ENCODE measurements at places on chromosomes 5 and 9. TPM values are rescaled to one million over a fixed set of nuclear protein-coding genes. Genes with fewer than 3 reads are reported as not detected.

DNA sequence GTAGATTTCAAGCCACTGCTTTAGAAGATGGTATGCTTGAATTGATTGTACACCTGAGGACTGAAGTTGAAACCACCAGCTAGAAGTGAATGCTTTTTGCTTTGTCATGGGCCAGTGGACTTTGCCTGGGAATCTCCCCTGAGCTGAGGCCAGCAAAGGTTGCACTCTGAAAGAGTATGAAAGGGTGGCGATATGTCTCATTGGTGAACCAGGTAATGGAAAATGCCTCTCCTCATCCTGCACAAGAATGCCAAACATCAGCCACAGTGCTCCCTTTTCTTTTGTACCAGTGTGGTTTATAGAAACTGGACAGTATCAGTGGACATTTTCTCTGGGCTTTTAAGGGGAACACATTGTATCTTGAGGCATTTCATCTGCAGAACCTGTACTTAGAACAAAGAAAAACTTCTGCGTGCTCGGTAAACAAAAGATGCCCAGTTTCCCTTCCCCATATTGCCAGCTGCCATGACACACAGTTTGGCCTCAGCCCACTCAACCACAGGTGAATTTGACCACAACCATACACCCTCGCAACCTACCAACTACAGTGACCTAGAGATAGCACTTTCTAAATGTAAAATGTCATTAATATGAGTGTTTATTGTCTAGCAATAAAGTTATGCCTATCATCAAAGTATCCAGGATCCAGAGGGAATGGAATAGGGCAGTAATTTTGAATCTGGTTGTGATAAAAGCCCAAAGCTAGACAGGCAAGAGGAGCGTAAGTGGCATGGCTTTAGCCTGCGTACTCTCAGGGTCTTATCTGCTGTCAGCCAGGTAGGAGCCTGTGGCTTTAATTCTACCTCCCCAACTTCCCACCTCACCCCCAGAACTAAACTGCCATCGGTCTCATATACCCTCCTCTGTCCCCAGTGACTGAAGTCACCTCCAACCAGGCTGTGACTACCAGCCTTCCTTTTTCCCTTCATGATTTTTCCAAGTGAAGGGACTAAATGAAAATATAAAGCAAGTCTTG, 79.5 kb upstream of the LHFPL2 start:
- no peak for DNase-seq

- DNase-seq: no peak
Measured at GRCh38 chr5:74670396-74671038, 14.5 kb upstream of the HEXB start.

DNA sequence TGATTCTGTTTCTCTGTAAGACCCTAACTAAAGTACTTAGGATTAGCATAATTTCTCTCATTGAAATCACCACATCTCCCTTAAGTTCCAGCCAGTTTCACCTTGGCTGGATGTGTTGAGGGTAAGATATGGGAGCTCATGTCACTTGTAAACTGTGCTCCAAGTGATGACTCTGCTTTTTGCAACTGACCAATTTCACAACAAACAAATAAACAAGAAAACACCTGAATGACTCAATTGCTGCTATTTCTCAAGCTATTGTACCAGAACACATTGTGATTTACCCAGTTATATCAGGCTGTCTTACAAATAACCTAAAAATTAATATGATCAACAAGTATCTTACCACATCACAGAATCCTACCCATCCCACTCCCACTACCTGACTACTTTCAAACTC, 379.1 kb upstream of the KIF2A start:
- no peak for DNase-seq

GRCh38 chr5:96885518-96886338, 9.4 kb downstream of the ERAP2 start:
- no peak for DNase-seq

DNA sequence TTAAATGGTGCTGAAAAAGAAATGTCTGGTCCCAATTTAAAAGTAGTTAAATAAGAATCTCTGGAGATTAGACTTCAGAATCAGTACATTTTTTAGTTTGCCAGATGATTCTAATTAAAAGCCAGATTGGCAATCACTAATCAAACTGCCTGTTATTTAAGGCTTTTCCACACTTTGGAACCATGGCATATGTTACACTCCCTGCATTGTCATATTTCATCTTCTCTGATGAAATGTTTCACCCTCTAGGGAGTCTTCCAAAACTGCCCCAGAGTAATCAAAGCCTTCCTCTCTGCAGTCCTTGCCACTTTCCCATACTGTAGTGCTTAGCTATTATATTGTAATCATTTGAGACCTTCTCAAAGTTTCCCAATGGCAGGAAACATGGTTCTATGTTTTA, 17.5 kb upstream of the OR13C9 start:
- DNase-seq: no peak

GRCh38 chr9:90774682-90775081, 26.9 kb upstream of the SYK start:
- DNase-seq: no peak

DNA sequence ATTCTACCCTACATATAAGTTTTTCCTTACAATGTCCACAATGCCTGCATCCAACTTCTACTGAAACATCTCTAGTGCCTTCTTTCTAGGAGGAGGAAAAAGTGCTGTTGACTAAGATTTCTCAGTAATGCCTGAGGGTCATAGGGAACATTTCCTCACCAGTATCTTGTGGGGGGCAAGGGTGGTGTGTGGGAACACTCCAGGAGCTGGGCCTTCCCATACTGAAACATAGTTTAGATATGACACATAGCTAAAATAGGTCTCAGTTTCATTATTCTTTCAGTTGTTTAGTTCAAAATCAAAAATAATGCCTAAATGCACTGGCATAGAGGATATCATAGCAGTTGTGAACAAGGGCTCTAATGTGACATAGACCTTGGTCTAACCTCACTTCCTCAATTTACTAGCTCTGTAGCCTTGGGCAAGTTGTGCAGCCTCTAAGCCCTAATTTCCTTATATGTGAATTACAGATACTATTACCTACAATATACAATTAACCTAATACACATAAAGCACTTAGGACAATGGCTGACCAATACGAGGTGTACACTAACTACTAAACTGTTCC, 66.1 kb downstream of the HAPLN1 start:
- no peak for DNase-seq

DNA sequence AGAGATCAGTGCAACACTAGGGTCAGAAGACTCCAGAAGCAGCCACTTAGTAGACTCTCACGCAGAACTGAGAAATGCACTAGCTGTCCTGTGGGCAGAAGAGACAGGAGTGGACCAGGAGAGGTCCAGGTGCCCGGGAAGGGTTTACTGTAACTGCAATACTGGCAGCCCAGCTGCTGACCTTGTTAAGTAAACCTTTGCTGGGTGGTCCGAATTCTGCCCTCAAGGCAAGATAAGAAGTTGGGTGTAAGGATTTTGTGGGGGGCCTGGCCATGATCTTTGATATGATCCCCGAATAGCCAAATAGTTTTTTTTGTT, 91.3 kb downstream of the PDE6A start:
- no peak for DNase-seq

DNA sequence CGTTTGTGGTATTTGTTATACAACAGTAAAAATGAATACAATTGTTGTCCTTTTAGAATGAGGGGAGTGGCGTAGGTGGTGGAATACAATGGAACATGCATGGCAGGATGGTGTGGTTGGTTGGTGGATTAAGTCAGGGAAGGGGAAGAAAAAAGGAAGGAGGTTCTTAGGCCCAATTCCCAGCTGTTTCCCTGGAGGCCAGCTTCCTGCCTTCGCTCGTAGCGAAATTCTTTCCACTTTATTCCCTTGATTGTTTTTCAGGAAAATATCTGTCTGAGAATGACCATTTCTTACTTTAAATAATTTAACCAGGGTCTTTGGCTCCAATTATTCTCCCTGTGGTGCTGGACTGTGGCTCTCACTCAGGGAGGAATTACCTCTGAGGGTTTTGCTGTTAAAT, 24.1 kb upstream of the DMAC1 start:
- no peak for DNase-seq

- DNase-seq: no peak
Measured at GRCh38 chr9:125547368-125547767, 159.6 kb downstream of the MAPKAP1 start.

DNA sequence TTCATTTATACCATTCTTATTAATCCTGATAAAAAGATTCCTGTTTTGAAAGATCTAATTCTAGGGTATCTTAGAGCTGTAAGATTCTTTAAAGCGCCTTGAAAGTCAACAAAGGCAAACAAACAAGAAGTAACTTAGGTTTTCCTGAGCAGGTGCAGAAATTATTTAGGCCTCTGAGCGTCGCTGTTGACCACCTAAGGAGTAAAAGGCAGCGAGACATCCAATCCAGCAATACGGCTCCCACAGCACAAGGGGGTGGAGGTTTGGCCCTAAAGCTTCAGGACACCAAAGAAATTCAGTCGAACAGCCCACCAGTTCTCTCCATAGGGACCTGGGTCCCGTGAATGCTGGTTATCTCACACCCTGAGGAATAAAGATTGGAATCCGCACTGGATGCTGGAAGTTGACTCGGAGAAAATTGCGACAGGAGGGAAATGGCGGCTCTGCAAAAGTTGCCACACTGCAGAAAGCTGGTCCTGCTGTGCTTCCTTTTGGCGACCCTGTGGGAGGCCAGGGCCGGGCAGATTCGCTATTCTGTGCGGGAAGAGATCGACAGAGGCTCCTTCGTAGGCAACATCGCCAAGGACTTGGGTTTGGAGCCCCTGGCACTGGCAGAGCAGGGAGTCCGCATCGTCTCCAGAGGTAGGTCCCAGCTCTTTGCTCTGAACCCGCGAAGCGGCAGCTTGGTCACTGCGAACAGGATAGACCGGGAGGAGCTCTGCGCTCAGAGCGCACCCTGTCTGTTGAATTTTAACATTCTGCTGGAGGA, at the start of gene PCDHGA2:
Gene PCDHGA2 (plus strand): TSS at position 223 of the 769 bp plus-strand sequence.
- DNase-seq: no peak

DNA sequence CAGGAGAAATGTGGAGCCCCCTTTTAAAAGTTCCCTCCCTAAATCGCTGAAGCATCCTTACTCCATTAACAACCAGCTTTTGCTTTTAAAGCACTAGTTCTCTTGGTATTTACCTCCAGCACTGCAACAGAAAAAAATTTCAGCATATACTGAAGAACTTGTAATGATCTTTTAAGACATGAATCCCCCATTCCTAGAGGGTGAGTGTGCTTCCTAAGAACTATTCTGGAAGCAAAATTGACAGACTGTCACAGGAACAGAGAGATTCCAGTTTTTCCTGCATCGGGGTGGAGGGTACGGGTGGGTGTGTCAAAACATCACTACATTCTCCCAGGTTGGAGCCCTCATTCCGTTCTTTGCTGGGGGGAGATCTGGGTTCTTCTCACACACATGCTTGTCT, 151.9 kb downstream of the EBF1 start:
- no peak for DNase-seq

DNA sequence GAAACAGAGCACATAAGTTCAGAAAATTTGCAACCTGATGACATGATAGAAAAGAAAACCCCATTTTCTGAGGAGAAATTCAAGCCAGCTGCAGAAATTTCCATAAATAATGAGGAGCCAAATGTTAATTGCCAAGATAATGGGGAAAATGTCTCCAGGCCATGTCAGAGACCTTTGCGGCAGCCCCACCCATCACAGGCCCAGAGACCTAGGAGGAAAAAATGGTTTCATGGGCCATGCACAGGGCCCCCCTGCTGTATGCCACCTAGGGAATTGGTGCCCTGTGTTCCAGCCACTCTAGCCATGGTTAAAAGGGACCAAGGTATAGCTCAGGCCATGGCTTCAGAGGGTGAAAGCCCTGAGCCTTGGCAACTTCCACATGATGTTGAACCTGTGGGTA, 118.1 kb downstream of the NR2F1-AS1 start:
- DNase-seq: no peak

GRCh38 chr9:19785230-19785629, 3.6 kb downstream of the SLC24A2 start:
- DNase-seq: no peak

DNA sequence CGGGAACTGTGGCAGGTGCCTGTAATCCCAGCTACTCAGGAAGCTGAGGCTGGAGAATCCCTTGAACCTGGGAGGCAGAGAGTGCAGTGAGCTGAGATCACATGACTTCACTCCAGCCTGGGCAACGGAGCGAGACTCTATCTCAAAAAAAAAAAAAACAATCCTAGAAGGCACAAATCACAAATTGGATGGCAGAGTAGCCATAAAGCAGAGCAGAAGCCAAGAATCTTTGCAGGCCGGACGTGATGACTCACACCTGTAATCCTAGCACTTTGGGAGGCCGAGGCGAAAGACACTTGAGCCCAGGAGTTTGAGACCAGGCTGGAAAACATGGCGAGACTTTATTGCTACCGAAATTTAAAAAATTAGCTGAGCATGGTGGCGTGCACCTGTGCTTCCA, 9.2 kb upstream of the FUBP3 start:
- DNase-seq: no peak

DNA sequence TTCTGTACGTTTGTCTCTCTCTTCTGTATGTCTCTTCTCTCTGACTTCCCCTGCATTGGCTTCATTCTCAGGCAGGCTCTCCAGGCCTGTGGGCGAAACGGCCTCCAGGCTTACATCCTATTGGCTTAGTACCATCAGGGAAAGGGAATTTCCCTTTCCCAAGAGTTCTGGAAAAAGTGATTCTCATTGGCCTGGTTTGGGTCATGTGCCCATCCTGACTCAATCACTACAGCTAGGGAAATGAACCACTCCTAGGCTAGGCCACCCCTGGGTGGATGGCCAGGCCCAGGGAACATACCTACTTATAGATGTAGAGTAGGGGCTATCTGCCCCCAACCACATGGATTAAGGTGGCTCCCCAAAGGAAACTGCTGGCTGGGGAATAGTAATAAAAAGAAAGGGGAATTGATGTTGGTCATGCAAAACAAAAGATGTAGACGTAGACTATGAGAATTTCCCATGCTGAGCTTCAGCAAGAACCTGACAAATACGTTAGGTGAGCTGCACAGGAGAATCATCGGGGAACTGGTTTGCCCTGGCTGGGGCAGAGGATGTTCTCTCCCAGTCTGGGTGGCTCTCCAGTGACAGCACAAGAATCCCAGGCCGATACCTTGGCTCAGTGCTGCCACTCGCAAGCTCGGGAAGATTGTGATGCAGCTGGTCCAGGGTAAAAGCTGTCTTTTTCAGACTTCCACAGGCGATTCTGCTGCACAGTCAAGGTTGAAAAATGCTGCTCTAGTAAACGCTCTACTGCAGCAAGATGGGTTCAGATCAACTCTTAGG, 3.7 kb upstream of the EGR1 start:
- DNase-seq: peak; percentile 36

IFNA2 gene
- not detected for total RNA-seq

ARL10 gene
- total RNA-seq: 9.2 TPM

OLFML2A gene
- total RNA-seq: 0.04 TPM

SUSD3 gene
- 0.39 TPM for total RNA-seq

SLCO6A1 gene
- not detected for total RNA-seq

ECSCR gene
- 513 TPM for total RNA-seq

GPRIN1 gene
- total RNA-seq: 6.0 TPM

RNF183 gene
- total RNA-seq: not detected
